ENCODE measurements at places on chromosomes 16 and 17. TPM values are rescaled to one million over a fixed set of nuclear protein-coding genes. Genes with fewer than 3 reads are reported as not detected.
A peak's percentile ranks its signal among the peaks of the same experiment; 100 is the strongest.

DNA sequence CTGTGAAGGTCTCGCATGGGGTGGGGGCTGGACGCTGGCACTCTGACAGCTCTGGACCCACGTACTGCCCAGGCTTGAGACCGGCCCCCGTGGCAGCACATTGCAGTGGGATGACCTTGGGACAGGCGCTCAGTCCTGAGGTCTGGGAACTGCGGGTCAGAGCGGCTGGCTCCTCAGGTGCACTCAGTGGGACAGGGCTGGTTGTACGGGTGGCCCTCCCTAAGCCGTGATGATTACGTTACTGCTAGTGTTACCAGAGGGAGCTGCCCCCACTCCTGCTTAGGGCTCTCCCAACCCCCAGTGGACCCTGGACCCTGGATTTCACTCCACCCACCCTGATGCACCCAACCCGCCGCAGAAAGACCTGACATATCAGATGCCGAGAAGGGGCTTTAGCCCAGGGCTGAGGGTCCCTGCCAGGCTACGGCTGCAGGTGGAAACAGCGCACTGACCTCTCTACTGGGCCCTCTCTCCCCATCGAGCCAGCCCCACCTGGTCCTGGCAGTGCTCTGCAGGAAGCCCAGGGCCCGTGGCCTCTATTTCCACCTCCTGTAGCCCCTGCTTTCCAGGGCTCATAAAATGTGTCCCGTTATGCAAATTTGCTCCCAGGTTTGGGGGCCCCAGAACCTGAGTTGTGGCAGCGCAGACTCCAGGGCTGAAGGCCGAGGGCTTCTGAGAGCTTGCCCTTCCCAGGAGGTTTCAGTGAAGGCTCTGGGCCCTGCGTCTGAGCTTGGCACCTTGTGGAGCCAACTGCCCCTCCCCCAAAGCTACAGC, 77.2 kb downstream of the RTN4RL1 start:
- no peak for DNase-seq

GRCh38 chr16:27106305-27106704, 39.6 kb downstream of the C16orf82 start:
- no peak for DNase-seq

DNA sequence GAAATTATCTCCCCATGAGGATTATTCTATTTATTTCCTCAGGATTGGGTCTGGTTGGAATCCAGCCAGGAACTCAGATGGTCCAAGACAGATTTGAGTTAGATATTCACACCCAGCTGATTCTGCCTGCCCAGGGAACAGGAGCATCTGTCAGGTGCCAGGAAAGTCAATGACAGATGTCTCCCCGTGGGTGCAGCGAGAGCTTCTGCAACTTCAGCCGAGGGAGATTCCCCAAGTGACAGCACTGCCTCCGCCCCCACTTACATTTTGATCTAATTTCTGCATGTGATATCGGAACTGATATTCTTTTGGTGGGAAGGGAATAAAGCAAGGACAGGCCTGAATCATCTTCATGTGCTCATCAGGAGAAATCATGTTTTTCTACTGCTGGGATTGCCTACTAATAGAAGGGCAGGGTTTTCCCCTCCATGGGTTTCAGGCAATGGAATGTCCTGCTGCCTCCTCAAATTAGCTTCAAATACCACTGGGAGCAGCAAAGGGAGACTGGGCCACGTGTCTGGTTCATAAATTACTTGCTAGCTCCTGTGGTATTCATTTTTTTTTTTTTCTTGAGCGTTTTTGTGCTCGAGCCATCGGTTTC, 15.7 kb upstream of the DHX8 start:
- DNase-seq: no peak

DNA sequence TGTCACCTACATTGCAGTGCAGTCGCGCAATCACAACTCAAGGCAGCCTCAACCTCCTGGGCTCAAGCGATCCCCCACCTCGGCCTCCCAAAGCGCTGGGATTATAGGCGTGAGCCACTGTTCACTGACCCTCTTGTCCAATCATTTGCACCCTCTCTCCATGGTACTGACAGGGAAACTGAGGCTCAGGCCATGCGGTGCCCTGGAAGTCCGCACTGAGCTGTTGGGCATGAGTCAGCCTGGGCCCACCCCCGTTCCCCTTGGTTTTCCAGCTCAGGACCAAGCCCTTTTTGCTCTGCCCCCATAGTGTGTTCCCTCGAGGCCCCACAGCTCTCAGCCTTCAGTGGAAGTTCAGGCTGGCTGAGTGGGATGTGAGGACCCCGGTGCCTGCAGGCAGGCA, 10.1 kb downstream of the GSE1 start:
- no peak for DNase-seq

GRCh38 chr16:85167589-85168537, 55.6 kb upstream of the CIBAR2 start:
- DNase-seq: peak; percentile 54

DNA sequence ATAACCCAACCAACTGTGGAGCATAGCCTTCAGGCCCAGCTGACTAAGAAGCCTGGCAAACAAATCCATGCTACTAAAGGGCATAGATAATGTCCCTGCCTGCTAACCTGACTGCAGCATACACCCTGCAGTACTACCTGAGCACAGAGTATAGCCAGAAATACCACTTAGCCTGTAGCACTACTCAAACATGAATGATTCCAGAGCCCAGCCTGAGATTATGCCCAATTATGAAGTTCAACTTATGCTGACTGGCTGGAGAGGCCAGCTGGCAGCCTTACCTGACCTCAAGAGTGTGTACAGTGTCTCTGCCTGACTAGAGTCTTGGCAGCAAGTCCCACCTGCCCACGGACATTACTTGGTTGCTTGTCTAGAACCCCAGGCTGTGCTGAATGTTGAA, 1265.3 kb downstream of the CDH11 start:
- no peak for DNase-seq

- DNase-seq: no peak
Observed at GRCh38 chr17:8019665-8020650, 17.5 kb downstream of the GUCY2D start.

GRCh38 chr17:45307290-45308015, 9.4 kb downstream of the MAP3K14 start:
- DNase-seq: no peak

DNA sequence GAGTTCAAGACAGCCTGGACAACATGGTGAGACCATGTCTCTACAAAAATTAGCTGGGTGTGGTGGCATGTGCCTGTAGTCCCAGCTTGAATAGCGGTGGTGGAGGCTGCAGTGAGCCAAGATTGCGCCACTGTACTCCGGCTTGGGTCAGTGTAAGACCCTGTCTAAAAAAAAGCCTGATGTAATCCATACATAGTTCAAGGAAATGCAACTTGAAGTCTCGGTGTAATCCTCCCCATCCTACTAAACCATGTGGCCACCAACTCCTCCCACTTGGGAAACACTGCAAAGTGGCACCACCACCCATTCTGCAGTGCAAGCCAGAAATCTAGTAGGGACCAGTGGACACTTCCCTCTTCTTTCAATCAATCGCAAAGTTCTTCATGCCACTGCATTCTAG, 5.4 kb upstream of the KPNB1 start:
- no peak for DNase-seq

DNA sequence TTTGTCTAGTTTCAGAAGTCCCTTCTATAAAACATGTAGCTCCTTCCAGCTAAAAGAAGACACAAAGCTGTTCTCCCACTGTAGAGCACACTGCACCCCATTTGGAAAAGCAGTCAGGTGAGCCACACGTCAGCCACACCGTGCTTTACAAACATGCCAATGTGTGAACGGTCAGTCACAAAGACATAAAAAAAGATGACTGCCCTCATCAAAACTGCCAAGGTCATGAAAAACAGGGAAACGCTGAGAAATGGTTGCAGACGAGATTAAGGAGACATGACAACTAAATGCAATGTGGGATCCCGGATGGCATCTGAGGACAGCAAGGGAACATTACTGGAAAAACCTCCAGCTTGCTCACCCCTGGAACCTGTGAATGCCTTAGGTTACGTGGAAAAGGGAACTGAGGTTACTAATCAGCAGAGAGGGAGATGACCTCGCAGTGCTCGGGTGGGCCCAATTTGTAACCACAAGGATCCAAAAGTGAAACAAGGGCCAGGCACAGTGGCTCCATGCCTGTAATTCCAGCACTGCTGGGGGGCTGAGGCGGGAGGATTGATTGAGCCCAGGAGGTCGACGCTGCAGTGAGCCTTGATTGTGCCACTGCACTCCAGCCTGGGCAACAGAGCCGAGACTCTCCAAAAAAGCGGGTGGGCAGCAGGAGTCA, 8.1 kb downstream of the ANKRD11 start:
- DNase-seq: no peak

DNA sequence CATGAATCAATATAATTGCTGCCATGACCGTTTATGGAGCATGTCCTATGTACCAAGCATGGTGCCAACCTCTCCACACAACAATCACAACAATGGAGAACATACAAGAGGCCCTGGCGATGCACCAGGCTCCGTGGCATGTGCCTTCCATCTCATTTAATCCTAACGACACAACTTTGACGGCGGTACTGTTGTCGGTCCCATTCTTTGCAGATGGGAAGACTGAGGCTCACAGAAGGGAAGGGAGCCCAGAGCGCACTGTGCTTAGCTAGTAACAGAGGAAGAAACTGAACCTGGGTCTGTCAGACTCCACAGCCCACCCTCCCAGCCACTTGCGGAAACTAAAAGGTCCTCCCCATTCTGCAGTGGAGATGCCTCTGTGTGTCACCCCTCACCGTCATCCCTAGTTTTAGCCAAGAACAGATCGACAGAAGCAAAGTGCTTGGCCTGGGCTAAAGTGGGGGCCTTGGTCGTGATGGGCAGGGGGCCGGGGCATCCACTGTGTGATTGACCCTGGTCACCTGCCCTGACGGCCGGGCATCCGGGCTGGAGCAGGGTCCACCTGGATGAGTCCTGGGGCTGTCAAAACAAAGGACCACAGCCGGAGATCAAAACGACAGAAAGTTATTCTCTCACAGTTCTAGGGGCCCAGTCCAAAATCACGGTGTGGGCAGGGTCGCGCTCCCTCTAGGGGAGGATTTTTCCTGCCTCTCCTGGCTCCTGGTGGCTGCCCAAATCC, 183.9 kb downstream of the C16orf95 start:
- DNase-seq: no peak

DNA sequence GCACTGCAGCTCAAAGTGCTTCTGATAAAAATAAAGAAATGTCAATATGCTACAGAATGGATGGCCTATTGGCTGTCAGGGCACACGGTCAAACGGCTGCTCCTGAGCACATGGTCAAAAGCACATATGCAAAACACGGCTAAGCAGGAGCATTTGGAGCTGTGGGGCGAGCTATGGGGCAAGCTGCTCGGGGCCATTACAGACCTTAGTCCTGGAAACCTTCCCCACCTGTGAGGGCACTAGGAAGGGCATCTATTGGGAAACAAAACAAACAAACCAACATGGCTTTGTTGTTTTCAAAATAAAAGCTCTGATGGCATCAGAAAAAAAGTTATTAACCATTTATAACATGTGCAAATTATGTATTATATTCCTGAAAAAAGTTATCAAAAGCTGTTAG, 83.6 kb downstream of the SLC5A11 start:
- no peak for DNase-seq

DNA sequence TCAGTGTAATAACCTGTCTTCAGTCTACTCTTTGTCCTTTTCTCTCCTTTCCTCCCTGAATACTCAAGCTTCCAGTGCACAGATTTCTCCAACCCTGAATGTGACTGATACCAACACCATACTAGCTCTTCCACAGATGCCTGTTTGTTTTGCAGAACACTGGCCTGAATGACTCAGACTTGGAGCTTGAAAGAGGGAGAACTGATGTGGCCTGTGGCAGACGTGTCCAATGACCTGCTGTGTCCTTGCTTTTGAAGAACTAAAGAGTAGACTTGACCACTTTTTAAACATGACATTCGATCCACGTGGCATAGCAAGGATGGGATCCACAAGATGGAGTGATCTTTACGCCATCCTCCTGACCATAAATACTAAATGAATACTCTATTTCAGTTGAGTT, 361.0 kb downstream of the WWOX start:
- no peak for DNase-seq

DNA sequence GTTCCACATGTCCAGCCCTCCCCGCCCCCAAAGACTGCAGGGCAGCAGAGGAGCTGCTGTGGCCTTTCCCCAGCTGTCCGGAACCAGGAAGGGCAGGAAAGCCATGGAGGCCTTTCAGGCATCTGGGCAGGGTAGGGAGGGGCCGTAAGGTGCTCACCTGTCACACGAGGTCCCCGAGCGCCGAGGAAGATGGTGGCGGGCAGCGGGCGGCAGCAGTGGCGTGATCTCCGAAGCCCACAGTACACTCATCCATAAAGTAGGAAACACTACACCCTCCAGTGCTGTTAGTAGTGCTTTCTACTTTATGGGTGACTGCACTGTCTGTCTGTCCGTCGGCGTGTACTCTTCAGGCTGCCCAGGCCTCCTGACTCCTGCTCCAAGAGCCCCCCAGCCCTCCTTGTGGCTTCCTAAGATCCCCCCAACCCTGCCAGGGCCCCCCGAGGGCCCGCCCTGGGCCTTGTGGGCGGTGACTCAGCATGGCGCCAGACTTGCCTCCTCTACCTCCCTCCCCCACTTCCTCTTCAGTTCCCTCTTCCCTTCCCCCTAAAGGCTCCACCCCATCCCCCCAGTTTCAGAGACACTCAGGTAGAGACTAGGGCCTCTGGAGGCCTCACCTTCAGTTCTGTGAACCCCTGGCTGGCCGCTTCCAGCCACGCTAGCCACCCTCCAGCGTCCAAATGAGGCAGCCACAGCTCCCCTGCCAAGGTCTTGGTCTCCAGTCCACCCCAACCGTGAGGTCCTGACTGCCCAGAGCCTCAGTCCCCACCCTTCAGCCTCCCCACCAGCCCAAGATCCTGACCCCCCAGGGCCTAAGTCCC, 2.6 kb upstream of the TSPOAP1 start:
- DNase-seq: no peak

DNA sequence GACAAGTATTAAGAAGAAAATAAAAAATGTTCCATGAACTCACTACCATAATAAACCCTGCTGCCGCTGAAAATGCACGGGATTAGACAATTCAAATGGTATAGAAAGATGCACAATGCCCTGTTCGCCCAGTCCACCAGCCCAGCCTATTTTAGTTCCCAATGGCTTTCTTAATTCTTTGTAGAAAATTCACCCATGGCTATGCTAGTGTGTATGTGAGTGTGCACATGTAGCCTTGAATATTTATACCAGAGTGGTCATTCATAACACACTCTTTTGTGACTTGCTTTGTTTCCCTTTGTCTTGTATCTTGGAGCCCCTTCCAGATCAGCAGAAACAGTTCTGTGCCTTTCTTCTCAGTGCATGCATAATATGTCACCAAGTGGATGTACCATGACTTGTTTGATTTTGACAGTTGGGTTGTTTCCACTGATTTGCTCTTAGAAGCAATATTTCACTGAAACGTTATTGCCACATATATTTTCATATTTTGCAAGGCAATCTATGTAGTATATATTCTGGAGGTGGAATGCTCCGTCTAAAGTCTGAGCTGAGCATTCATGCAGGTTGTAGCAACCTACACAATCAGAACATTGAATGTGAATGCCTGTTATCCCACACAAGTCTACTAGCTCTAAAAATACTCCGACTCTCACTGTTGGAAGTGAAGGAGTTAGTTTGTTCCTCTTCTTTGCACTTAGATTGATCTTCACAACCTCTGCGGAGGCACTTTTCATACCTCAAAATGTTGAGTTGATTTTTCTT, 383.0 kb upstream of the EEF2KMT start:
- no peak for DNase-seq

- peak; percentile 68 for DNase-seq
Observed at GRCh38 chr17:74433421-74434121, 1.7 kb downstream of the GPRC5C start.

GRCh38 chr17:58110012-58110411, 26.8 kb downstream of the DYNLL2 start:
- no peak for DNase-seq

CDRT15L2 gene
- polyA plus RNA-seq: not detected

ODF4 gene
- not detected for polyA plus RNA-seq

TPSD1 gene
- 0.54 TPM for polyA plus RNA-seq

TMEM204 gene
- polyA plus RNA-seq: 31.6 TPM

SRR gene
- 5.0 TPM for polyA plus RNA-seq

ADORA2B gene
- 5.8 TPM for polyA plus RNA-seq

CD300LG gene
- 3.6 TPM for polyA plus RNA-seq

Measured in lung (tissue), 17 donors.